Motor neuron (in vitro differentiated cells): ENCODE measurements at places on chromosomes 13 and 19. TPM values are rescaled to one million over a fixed set of nuclear protein-coding genes. Genes with fewer than 3 reads are reported as not detected.

The FAM216B gene
- total RNA-seq: 11.2 and 11.5 TPM in 2 replicates

DNA sequence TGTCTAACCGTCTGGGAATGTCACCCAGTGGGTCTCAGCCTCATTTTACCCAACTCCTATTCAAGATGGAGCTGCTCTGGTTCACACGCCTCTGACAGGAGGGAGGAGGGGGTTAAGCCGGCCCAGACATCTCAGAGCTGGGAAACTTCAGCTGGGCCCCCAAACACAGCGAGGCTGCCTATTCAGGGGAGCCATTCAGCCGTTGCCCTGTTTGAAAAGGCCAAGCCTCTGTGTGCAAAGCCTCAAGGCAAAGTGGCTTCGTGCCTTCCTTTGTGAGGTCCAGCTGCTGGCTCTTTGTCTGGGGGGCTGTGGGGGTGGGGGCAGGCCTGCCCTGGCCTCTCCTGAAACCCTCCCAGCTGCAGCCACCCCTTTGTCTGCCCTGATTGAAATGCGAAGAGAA is 147.4 kb downstream of the PTPRS start:
- ATAC-seq: peak; percentile 92

DNA sequence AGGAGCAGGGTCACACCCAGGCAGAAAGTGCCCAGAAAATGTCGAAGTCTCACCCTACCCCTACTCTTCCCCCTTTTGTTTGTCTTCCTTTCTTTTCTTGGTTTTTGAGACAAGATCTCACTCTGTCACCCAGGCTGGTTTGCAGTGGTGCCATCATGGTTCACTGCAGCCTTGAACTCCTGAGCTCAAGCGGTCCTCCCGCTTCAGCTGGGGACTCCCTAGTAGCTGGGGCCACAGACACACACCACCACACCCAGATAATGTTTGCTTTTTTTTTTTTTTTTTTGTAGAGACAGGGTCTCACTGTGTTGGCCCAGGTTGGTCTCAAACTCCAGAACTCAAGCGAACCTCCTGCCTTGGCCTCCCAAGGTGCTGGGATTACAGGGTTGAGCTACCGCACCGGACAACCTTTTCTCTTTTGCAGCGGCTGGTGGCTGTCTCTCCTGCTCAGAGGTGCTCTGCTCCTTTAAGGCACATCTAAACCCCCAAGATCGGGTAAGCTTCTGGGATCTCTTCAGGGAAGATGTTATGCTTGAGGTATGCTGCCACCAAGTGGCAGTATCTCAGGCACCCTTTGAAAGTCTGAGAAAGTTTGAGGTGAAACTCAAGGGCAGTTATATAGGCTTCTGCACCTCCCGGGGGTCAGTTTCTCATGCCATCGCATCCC is 22.4 kb upstream of the EBI3 start:
- ATAC-seq: no peak

GRCh38 chr13:40756042-40756441 is 14.9 kb downstream of the MRPS31 start:
- no peak for ATAC-seq

DNA sequence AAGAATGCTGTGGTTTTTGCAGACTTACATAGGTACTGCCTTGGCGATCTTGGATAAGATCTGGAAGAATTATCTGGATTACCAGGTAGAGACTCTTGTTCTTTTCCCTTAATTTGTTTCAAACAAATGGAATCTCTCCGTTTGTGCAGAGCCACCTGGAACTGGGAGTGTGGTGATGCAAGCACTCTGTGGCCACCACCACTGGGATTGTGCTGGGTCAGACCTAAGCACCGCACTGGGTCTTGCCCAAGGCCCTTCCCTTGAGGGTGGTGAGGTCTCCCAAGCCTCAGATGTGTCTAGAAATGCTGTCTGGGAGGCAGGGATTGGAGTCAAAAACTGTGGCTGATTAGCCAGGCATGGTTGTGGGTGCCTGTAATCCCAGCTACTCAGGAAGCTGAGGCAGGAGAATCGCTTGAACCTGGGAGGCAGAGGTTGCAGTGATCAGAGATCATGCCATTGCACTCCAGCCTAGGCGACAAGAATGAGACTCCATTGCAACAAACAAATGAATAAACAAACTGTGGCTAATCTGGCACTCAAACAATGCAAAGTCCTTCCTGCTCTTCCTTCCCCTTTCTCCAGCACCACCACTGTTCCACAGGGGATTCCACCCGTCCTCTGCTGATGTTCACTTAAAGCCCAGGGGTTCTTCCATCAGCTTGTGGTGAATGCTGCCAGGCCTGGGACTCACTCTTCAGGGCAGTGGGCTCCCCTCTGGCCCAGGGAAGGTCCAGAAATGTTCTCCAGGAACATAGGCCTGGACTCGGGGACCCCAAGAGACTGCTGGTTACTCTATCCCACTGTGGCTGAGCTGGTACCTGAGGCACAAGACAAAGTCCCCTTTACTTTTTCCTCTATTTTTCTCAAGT is 10.8 kb upstream of the CEACAM1 start:
- no peak for ATAC-seq

GRCh38 chr13:21075379-21076249 is 14.2 kb upstream of the LATS2 start:
- peak; percentile 60 for ATAC-seq

GRCh38 chr19:41904118-41904870 is 21.3 kb downstream of the ARHGEF1 start:
- no peak for ATAC-seq

DNA sequence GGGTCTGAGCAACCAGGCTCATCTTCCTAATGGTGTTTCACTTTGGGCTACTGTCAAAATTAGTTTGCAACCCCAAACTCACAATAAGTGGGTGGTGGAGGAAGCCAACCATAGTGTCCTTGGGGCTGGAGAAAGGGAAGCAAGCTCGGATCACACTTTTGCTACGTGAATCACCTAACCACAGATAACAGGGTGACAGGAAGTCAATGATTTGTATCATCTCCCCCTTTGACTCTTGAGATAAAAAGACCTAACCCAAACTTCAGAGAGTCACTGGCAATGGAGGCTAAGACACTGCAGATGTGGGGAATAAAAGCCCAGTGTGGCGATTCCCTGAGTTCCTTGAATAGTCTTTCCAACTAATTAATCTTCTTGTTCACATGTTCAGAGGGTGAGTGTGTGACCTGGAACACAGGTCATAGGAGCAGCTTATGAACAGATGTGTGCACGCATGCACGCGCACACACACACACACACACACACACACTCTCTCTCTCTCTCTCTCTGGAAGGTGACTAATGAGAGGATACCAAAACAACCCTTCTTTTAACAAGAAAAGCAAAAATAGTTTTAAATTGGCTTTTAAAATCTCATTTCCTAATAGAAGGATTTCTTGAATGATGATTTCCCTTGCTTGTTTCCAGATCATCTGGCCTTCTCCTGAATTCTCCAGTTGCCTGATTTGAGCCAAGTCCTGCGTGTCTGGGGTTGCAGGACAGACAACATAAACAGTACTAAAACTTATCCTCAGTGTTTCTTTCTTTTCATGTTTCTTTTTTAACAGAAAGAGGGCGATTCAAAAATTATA is 21.2 kb upstream of the DOCK9 start:
- no peak for ATAC-seq

GRCh38 chr13:57511603-57512002 is 119.9 kb upstream of the PCDH17 start:
- ATAC-seq: no peak

The TMEM221 gene
- total RNA-seq: 0.23 and 0.67 TPM in 2 replicates

DNA sequence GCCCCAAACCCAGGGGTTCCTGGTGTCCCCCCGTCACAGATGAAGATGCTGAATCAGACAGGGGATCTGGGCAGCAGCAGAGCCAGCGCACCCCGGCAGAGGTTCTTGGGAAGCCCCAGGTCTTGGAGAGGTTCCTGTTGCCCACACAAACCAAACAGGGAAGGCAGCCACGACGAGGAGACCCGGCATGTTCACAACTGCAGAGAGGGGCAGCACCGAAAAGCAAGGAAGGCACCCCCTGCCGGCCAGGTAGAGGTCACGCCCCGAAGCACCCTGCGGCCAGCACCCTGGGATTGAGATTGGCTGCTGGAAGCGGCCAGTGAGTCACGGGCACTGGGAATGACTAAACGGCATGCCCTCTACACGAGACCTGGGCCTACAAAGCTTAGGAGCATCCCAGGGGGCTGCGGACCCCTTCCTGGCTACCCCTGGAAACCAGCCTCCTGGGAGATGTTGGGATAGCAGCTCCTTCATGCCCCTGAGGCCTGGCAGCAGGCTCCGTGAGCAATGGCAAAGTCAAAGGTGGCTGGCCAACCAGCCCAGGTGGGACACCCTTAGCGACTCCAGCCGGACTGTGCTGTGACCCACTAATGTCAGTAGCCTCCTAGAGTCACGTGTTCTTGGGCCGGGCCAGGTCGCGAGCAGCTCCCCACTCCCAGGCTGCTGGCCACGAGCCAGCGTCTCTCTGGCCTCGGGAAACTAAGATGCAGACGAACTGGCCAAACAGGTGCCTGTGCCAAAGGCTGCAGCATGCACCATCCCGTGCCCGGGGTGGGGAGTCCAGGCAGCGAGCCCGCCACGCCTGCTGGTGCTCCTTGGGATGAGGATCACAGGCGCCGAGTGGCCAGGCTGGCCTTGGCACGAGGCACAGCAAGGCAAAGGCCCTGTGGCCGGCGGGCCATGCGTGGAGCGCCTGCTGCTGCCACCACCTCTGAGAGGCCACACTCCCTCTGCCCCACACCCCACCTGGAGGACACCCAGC is 43.2 kb downstream of the MLLT1 start:
- no peak for ATAC-seq

- ATAC-seq: no peak
Measured at GRCh38 chr19:5703819-5704818, 14.0 kb downstream of the RPL36 start.

DNA sequence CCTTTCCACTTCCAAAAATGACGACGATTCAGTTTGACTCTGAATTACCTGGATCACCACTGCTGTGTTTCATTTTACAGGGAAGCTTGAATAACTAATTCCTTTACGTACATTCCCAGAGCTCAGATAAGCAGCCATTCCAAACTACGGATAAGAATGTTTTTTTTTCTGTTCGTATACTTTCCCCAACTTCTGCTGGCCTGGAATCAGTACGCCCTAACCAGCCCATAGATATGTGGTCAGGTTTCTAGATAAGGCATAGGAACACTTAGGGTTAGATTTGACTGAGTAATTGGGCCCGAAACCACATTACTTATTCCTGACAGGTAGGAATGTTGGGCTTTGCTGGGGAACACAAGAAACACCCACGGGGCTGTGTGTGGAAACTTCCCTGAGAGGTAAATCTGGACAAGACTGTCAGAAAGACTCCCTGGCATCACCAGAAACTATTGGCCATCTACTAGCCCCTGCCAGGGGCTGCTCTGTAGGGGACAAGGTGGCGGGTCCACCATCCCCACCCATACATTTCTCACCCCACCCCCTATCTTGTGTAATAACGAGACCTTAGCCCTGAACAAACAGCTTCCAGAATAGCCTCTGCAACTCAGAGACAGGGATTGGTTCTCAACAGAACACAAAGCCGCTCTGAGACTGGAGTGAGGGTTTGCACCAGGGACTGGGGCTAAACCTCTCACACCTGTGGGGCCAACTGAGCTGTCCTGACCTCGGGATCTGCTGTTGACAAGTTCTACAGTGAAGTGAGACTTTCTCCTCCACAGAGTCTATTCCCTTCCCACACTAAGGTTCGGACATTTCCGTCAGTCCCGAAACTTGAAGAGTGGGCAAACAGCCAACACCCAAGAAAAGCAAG is 15.6 kb downstream of the RHPN2 start:
- no peak for ATAC-seq
